ENCODE measurements at places on chromosomes 1 and 21.

GRCh38 chr1:172401892-172402291, 18.6 kb upstream of the C1orf105 start:
- DNase-seq: no peak

- DNase-seq: no peak
Measured at GRCh38 chr1:154400381-154400801, 4.8 kb upstream of the IL6R start.

- DNase-seq: no peak
Measured at GRCh38 chr1:161993576-161993975, 30.1 kb downstream of the OLFML2B start.

- no peak for DNase-seq
Measured at GRCh38 chr1:221294242-221294641, 415.0 kb downstream of the HLX start.

DNA sequence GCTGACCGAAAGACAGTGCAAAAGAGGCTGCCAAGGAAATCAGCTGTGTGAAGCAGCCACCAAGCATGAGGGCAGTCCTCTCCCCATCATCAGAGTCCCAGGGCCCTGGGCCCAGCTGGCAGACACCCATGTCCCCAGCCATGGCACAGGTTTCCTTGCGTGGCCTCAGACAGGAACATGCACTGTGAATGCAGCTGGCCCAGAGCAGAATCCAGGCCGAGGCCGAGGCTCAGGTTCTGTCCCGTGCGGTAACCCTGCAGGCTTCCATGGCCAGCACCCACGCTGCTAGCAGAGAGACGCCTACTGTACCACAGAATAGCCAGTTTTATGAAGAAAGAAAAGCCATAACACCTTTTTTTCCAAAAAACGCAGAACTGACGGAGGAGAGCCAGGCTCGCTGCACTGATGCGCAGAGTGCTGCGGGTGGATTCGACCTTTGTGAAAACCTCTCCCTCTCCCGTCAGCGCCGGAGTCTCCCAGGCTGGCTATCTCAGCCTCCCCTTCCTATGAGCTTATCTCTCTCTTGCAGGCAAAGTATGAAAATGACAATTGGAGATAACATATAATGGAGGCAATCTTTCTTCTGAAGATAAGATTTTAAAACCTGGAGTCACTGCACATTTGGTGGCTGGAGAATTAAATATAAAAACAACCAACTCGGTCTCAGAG, 106.6 kb downstream of the NPHP4 start:
- DNase-seq: no peak

DNA sequence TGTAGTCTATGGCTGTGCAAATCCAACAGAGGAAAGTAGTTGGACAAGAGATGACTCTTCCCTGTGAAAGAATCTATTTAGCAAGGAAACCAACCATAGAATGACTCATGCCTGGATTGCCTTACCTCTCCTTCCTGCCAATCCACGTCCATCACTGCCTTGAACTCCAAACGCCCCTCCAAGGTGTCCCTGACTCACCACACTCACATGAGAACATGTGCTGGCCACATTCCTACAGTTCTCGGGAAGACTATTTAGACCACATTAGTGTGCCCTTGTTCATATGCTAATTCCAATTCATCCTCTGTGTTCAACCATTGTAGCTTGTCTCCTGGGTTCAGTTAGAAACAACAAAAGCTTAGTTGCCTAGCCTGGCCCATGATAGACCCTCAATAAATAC, 157.3 kb downstream of the SLC30A10 start:
- DNase-seq: peak; percentile 98

DNA sequence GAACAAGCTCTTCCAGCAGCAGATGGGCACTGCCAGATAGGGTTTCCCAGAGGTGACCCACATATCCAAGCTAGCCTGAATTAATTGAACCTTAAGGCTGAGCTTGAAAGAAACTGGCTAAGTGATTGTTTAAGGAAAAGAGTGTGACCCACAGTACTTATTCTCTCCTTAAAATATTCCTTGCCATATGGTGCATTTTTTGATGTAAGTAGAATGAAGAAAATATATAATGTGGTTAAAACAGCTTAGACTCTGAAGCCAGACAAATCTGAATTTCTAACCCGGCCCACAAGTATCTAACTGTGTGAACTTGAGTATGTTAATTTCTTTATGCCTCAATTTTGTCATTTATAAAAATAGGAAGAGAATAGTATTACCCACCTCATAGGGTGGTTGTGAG, 4.9 kb downstream of the PPP1R8 start:
- no peak for DNase-seq

- no peak for DNase-seq
Measured at GRCh38 chr21:45147473-45148315, 73.3 kb downstream of the ADARB1 start.

DNA sequence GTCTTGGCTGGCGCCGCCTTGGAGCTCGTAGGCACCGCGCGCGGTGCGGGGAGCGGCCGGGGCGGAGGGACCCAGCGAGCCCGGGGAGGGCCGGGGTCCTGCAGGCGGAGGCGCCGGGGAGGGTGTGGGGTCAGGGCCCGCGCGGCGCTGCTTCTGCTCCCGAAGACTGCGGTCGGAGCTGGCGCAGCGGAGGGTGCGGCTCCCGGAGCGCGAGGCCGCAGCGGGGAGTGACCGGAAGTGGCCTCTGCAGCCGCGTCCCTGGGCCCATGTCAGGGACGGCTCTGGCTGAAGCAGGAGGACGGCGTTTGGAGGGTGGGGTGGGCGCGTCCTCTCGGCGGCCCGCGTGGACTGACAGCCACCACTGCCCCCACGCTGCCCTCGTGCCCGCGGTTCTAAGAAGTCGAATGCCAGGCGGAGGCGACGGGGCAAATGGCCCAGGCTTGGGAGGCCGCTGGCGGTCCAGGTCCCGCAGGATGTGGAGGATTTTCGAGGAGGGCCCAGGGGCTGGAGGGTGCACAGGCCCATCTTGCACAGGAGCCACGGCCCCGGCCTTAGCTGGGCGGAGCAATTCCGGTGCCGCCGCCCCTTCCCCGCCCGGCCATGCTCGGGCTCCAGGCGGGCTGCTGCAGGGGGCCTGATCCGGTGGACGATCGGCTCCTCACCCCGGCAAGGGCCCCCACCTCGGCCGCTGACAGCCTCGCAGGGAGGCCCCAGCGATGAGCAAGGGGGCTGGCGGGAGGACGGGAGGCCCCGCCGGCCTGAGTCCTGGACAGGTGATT, 7.7 kb upstream of the ZNF669 start:
- no peak for DNase-seq

- no peak for DNase-seq
Measured at GRCh38 chr1:42690477-42691156, 8.4 kb downstream of the YBX1 start.

GRCh38 chr1:153395136-153395685, 4.3 kb upstream of the S100A8 start:
- DNase-seq: no peak

GRCh38 chr1:236699366-236699765, 13.1 kb downstream of the ACTN2 start:
- peak; percentile 16 for DNase-seq

GRCh38 chr1:184649451-184649888, 105.2 kb downstream of the EDEM3 start:
- no peak for DNase-seq

GRCh38 chr1:31576201-31576669, at the start of gene TINAGL1:
Gene TINAGL1, plus strand, starts transcription at chr1:31576515. Its CDS starts 634 bp downstream, at chr1:31577149.
- DNase-seq: no peak

- no peak for DNase-seq
Measured at GRCh38 chr1:89763649-89763986, 57.2 kb upstream of the LRRC8D start.

DNA sequence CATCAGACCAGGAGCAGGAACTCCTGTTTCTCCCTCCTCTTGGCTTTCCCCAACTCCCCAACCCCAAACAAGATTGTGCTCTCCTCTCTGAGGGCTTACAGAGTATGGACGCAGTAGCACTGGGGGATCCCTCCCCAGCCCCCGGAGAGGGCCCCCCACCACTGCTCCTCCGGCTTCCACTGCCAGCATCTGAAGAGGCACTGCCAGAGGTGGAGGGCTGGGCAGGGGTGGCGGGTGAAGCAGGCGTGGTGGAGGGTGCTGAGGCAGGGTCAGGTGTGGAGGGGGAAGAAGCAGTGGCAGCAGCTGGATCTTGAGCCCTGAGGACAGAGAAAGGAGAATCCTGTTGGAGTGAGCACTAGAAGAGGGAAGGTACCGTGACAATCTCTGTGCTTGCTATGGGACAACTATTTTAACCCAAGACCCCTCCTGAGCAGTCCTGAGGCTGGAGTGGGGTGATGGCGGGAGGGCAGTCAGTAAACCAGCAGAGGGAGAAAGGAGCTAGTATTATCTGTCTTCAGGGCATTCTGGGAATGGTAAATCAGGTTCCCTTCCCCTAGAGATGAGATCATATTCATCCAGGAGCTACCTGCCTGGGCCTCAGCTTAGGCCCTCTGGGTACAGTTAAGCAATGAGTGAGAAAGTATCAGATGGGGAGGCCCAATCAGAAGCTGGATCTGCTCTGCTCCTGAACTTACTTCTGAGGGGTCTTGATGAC, 2.4 kb downstream of the UBQLN4 start:
- DNase-seq: no peak

DNA sequence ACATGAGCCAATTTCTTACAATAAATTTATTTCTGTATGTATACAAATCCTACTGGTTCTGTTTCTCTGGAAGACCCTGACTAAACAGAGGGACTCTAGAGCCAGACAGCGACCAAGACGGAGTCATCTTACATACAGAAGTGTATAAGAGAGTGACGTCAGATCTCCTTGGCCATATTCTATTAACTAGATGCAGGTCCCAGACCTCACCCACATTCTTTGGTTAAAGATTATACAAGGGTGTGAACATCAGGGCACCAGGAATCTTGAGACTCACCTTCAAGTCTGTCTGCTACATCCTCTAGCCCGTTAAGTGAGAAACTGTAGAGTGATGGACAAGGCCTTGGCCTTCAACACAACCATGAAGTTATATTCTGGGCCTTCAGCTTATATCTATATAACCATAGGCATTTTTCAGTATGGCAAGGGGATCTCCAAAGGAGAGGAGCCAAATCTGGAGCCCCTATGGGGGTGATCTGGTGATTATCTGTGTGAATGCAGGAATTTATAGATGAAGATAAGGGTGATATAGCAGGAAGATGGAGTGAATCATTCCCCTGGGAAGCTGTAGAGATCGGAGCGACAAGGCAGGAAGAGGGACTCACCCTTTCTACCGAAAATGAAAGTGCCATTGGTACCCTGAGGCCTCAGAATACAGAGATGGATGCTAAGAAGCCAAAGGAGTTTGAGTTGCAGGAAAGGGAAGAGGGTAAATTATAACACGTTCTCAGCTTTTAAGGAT, 83.9 kb downstream of the ADAMTS1 start:
- DNase-seq: no peak

DNA sequence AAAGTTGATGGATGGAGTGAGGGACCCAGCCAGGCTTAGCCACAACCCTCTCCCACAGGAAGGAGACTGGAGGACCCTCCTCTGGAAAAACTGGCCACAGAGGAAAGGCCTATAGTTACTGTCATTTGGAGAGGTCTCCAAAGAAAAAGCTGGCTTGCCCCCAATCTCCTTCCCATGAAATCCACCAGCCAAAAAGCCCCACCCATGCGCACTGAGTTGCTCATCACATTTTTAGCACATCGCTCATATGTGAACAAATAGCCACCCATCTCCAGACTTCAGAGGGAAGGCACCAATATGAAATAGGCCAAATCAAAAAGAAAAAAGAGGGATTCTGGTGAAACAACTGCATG, 36.9 kb upstream of the QSOX1 start:
- DNase-seq: peak; percentile 68

GRCh38 chr1:30731109-30731805, 7.9 kb upstream of the MATN1 start:
- DNase-seq: no peak

GRCh38 chr1:48775831-48776392, 779 bp downstream of the BEND5 start:
- DNase-seq: no peak

GRCh38 chr21:31999810-32000468, 127.1 kb downstream of the HUNK start:
- no peak for DNase-seq

- DNase-seq: no peak
Measured at GRCh38 chr1:150968491-150968890, 6.1 kb downstream of the CERS2 start.

All from brain microvascular endothelial cell (primary cell).